Thyroid gland (tissue), 4 donors: ENCODE measurements at places on chromosomes 11 and 22. TPM values are rescaled to one million over a fixed set of nuclear protein-coding genes. Genes with fewer than 3 reads are reported as not detected.

GRCh38 chr11:60195923-60196368, 13.1 kb upstream of the MS4A6A start:
- H3K36me3 ChIP-seq: no peaks in the 10 kb centered on the region
- H3K4me1 ChIP-seq: no peaks in the 10 kb centered on the region
- H3K27ac ChIP-seq: no peak overlapping the region
- no peak for DNase-seq
- H3K27me3 ChIP-seq: no peaks in the 10 kb centered on the region

DNA sequence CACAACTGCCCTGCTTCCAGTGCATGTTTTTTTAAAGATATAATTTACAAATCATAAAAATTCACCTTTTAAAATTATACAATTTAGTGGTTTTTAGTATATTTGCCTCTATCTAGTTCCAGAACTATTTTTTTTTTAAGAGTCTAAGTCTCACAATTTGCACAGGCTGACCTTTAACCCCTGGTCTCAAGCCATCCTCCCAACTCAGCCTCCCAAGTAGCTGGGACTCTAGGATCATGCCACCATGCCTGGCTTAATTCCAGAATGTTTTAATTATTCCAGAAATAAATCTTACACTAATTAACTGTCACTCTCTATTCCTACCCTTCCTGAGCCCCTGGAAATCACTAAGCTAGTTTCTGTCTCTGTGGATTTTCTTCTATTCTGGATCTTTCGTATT, 1.4 kb upstream of the ARCN1 start:
- no peak overlapping the region for H3K27ac ChIP-seq
- peaks cover 9% of the 10 kb centered on the region for H3K4me1 ChIP-seq
- no peaks in the 10 kb centered on the region for H3K27me3 ChIP-seq

- no peaks in the 10 kb centered on the region for H3K4me1 ChIP-seq
- DNase-seq: no peak
- no peaks in the 10 kb centered on the region for H3K36me3 ChIP-seq
Measured at GRCh38 chr11:79809487-79809886, 368.7 kb upstream of the TENM4 start.

GRCh38 chr11:5631969-5632635, 7.3 kb downstream of the TRIM34 start:
- no peaks in the 10 kb centered on the region for H3K4me1 ChIP-seq
- no peak overlapping the region for H3K27ac ChIP-seq
- peaks cover 8% of the 10 kb centered on the region for H3K36me3 ChIP-seq
- no peaks in the 10 kb centered on the region for H3K27me3 ChIP-seq

- H3K4me1 ChIP-seq: no peaks in the 10 kb centered on the region
- H3K27me3 ChIP-seq: no peaks in the 10 kb centered on the region
- H3K4me3 ChIP-seq: no peak overlapping the region
- no peaks in the 10 kb centered on the region for H3K36me3 ChIP-seq
- no peak overlapping the region for H3K27ac ChIP-seq
Measured at GRCh38 chr11:125846188-125846587, 13.1 kb downstream of the PATE4 start.

- no peak for DNase-seq
- no peak overlapping the region for H3K27ac ChIP-seq
- H3K27me3 ChIP-seq: no peaks in the 10 kb centered on the region
- peaks cover 3% of the 10 kb centered on the region for H3K4me1 ChIP-seq
Measured at GRCh38 chr11:108838102-108838791, 173.4 kb downstream of the DDX10 start.

GRCh38 chr22:20430720-20431510, 6.7 kb downstream of the SCARF2 start:
- H3K36me3 ChIP-seq: no peaks in the 10 kb centered on the region
- no peaks in the 10 kb centered on the region for H3K27me3 ChIP-seq
- peaks cover 46% of the 10 kb centered on the region for H3K4me1 ChIP-seq
- no peak overlapping the region for H3K27ac ChIP-seq
- H3K4me3 ChIP-seq: no peak overlapping the region

- no peaks in the 10 kb centered on the region for H3K27me3 ChIP-seq
- no peaks in the 10 kb centered on the region for H3K36me3 ChIP-seq
- H3K27ac ChIP-seq: no peak overlapping the region
- peaks cover 3% of the 10 kb centered on the region for H3K4me1 ChIP-seq
- DNase-seq: no peak
- no peak overlapping the region for H3K4me3 ChIP-seq
Measured at GRCh38 chr22:47175151-47176025, 412.9 kb downstream of the TBC1D22A start.

The HBE1 gene
- not detected for total RNA-seq

The UBQLN3 gene
- 0.56 TPM for total RNA-seq

The TRIM6 gene
- total RNA-seq: 8.9 TPM

The GDPD4 gene
- not detected for total RNA-seq
